ENCODE measurements at places on chromosomes 12 and 14.
A peak's percentile ranks its signal among the peaks of the same experiment; 100 is the strongest.

GRCh38 chr14:62759796-62760195, 285.5 kb downstream of the KCNH5 start:
- no peak for DNase-seq

GRCh38 chr14:22420598-22421186, 168.3 kb downstream of the DAD1 start:
- no peak for DNase-seq

GRCh38 chr12:95198914-95199313, 18.4 kb downstream of the FGD6 start:
- DNase-seq: no peak

- DNase-seq: no peak
Observed at GRCh38 chr14:51789596-51789995, 70.8 kb upstream of the GNG2 start.

DNA sequence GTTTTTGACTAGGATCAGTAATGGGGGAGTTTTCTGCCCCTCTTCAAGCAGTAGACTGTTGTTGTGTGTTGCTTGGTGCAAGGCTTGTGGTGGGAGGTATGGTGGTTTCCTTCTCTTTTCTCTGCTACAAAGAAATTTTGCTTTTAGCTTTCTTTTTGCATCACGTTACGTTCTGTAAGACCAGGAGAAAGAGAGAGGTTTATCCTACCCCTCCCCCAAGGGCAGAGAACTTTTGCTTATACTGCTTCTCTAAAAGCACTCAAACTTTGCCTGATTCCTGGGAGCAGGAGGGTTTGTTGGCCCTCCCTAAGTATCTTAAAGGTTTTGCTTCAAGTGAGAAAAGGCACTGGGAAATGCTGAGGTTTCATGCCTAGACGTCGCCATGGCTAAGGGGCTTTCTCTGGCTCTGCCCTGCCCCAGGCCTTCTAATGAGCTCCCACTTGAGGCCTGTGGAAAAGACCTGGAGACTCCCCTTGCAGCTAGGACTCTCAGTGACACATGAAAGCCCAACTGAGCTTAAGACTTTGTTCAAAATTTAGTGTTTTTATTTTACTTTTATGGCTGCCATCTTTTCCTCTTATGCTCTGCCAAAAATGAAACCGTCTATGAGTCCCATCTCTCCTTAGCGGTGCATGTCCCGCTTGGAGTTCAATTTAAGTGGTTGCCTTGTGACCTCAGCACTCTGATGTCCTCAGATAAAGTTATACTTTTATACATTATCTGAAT, 49.2 kb downstream of the EIF2S3B start:
- DNase-seq: no peak

GRCh38 chr12:49198431-49199155, 9.7 kb upstream of the TUBA1A start:
- DNase-seq: peak; percentile 66

- no peak for DNase-seq
Observed at GRCh38 chr12:77924703-77925102, 94.0 kb downstream of the NAV3 start.

DNA sequence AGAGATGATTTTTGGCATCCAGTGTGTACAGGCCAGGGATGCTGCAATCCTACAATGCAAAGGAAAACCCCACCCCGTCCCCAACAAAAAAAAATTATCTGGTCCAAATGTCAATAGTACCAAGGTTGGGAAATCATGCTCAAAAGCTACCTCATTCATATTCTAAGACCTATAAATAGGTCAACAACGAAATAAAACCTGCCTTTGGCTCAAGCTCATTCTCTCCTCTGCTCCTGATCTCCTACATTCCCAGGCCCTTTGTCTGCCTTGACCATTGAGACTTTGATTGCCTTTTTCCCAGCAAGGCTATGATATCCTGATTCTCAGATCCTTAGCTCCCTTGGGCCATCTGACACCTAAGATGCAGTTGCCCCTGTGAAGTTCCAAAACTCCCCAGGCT, 30.0 kb downstream of the ANKS1B start:
- DNase-seq: peak; percentile 2

DNA sequence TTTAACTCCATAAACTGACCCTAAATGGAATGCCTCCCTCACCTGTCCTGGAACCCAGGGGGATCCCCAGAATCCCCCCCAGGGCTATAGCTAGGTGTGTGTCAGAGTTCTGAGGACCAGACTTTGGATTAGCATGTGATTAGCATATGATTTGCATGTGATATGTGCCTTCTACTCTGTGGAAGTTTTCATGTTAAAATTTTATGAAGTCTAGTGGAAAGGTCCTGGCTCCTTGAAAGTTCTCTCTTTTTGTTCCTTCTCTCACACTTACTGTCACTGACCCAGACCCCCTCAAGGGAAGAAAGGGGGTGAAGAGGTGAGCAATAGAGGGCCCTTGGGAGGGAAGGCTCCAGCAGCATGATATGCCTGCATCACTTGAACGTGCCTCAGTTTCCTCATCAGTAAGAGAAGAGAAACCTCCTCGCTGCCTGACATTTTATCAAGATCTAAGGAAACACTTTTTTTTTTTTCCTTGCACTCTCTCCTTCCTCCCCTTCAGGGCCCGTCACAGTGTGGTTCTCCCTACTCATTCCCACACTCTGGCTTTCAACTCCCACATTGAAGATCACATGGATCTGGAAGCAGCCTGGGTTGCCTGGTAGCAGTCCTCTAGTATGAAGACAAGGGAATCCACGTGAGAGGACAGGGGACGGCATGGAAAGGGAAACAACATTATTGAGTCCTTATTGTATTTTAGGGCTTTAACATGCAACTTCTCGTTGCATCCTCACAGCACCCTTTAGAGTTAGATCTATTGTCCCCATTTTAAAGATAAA, 3.3 kb upstream of the C1QL4 start:
- no peak for DNase-seq

DNA sequence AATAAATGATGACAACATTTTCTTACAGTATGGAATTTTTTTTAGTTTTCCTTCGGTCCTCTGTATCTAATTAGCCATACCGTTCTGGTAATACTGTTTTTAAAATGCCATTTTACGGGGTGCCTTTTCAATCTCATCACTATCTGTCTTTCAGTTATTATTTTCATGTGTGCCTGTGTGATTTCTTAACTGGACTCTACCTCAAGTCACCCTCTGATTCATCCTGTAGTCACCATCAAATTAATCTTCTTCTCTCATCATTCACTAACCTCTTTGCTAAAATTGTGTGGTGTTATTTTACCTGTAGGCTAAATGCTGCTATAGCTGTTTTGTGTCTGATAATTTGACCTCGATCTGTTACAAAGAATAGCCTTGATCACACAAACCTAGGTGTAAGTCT, 16.0 kb upstream of the CCT2 start:
- no peak for DNase-seq

GRCh38 chr12:122547330-122547729, 20.3 kb downstream of the KNTC1 start:
- DNase-seq: no peak

GRCh38 chr12:92466391-92467305, 236.1 kb upstream of the PLEKHG7 start:
- no peak for DNase-seq

DNA sequence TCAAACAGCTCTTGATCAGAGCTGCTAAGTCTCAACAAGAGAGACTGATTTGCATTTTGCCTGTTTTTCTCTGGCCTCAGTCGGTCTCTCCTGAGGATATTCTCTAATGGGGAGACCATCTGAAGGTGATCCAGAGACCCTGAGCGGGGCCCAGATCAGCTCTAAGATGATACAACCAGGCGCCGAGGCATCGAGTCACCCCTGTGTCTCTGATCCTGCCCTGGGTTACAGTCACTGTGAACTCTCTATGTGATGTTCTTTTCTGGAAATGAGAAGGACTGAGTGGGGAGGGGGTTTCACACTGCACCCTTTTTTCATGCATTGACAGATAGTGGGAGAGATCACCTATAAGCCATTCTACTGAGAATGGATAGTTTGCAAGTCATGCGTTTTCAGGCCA, 247.6 kb upstream of the PWP1 start:
- DNase-seq: no peak

DNA sequence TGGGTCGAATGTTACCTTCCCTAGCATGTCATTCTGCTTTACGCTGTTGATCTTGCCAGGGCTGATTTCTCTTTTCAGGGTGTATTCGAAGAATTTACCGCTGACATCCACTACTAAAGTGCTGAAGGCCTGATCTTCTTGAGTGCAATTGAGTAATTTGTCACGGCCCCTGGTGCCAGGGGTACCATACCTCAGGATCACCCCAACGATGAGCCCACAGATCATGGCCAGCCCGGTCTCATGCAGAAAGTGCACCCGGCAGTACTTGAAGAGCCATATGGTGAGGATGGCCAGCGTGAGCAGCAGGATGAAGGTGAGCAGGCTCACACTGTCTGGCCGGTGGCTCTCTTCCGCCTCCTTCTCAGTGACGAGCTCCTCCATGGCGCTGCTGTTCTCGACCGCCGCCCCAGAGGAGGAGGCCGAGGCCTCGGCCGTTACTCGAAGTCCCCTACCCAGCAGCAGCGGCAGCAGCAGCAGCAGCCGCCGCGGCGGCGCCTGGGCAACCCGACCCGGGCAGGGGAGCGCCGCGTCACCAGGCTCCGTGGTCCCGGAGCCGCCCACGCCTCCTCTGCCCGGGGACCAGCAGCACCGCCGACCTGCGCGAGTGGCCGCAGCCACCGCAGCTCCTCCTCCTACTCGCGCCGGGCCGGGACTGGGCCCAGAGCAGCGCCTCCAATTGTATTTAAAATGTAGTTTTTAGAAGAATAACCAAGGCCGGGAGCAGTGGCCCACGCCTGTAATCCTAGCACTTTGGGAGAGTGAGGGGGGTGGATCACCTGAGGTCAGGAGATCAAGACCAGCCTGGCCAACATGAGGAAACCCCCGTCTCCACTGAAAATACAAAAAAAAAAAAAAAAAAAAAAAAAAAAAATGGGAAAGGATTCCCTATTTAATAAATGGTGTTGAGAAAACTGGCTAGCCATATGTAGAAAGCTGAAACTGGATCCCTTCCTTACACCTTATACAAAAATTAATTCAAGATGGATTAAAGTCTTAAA, 58.5 kb upstream of the TMPO start:
- peak; percentile 9 for DNase-seq

DNA sequence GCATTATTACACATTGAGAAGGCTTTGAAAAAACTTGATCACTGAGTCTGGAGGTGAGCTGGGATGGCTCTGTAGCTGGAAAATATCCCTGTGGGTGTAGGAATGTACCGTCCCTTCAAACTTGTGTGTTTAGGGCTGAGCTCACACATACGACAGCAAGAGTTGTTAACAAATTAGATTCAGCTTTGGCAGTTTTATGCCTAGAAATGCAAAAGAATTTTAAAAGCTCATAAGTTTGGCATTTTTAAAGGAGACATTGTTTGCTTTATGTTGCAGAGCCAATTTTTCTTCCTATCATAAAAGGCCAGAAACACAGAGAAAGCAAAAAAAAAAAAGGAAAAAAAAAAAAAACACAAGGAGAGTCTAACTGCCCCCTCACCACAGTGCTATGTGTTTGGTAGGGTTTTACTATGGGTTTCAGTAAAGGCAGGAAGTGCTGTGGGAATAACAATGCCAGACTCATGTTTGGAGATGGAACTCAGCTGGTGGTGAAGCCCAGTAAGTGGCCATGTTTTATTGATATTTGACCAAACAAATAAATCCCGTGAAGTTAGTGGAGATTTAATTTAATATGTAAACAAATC, 78.4 kb downstream of the DAD1 start:
- no peak for DNase-seq

- DNase-seq: peak; percentile 69
Observed at GRCh38 chr12:116015525-116015924, 262.0 kb downstream of the MED13L start.

DNA sequence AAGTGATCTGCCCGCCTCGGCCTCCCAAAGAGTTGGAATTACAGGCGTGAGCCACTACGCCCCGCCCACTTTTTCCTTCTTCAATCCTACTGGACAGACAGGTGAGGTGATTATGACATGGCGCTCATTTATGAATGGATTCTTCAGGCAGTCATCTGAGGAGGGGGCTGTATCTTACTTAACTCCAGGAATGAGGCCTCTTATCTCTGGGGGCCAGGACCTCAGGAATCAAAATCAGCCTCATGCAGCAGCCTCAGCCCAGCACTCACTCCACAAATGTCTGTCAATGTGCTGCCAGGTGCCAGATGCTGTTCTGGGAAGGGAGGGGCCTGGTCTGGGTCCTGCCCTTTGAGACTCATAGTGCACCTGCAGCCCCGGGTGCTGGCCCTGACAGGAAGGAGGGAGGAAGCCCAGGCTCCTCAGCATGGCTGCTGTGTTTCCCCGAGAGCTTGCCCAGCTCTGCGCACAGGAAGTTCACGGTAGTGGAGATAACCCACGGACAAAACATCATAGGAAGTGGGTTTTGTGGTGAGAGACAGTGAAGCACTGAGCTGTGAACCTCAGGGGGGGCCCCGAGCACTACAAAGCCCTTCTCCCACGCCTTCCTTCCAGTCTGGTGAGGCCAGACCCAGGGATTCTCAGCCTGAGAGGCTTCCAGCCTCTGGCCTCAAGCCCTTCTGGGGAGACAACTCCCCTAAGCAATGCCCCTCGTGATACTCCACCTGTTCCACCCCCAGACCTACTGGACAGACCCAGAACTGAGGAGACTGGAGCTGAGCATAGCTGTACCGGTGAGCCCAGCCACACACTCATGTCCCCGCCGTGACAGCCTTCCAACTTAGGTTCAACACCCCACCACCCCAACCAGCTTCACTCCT, 22.3 kb downstream of the GALNT6 start:
- no peak for DNase-seq

- DNase-seq: peak; percentile 46
Observed at GRCh38 chr12:124640056-124640455, 72.6 kb upstream of the NCOR2 start.

GRCh38 chr12:92757597-92758121, 54.9 kb downstream of the PLEKHG7 start:
- DNase-seq: no peak

- no peak for DNase-seq
Observed at GRCh38 chr12:89138048-89138852, 214.1 kb downstream of the DUSP6 start.

DNA sequence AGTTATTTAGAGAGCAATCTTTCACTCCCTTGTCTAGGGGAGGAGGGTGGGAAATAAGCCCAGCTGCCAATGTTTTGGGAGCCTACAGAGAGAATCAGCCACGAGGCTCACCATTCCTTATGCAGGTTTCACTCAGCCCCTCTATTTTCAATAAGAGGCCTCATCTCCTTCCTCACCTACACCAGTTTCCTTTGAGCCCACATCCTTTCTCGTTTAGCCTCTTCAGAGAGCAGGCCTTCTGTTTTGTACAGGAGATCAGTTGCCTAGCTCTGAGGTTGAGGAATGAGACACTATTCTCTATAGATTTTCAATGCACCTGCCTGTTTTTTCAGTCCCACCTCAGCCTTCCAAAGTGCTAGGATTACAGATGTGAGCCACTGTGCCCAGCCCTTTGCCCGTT, 17.9 kb downstream of the SNAPC1 start:
- DNase-seq: no peak

- no peak for DNase-seq
Observed at GRCh38 chr12:67035121-67035520, 234.0 kb upstream of the CAND1 start.

GRCh38 chr12:52535574-52535973, 15.4 kb upstream of the KRT5 start:
- no peak for DNase-seq
